A549 (cell line): ENCODE measurements at places on chromosomes 13 and 19.
A peak's percentile ranks its signal among the peaks of the same experiment; 100 is the strongest.

- DNase-seq: no peak
These were observed at the start of gene CBY2 for GRCh38 chr13:45702088-45702487. Gene CBY2 (plus strand): TSS chr13:45702320. CDS start chr13:45702391, 71 bp downstream.

GRCh38 chr13:97896446-97896845 lies 57.0 kb upstream of the IPO5 start:
- DNase-seq: no peak

DNA sequence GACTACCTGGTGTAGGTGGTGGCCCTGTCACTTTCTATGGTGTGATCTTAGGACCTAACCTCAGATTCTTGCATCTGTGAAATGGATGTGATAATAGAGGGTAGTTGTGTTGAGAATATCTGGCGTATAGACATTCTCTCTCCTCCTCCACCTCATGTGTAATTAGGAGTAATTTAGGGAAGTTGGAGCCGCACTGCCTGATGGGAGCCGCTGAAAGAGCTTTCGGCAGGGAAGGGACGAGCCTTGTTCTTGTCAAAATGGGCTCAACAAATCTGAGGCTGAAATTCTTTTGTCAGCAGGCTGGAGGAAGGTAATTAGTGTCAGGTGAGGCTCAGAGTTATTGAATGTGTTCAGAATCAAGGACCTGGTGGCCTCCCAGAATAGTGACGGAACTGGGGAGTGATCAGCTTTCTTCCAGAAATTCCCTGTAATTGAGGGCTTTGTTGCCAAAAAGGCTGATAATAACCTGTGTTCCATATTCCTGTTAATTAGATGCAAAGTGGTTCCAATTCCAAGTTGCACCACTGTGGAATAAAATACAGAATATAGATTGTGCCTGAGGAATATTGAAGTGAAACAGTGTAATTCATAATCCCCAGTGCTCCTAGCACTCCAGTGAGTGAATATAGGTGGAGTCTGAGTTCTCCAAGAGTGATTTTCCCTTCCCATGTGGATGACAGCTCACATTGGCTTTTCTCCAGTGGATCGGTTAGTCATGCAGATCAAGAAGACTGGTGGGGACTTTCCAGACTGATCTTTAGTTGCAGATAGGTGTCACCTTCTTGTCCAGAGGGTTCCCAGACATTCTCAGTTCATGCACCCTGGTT lies 47.5 kb downstream of the SPATA13 start:
- DNase-seq: peak; percentile 46

GRCh38 chr13:63209330-63210017 lies 1793.8 kb upstream of the PCDH20 start:
- DNase-seq: no peak

- no peak for DNase-seq
These were observed 3.9 kb upstream of the RNF6 start for GRCh38 chr13:26225896-26226617.

GRCh38 chr19:49447485-49448431 lies 3.9 kb downstream of the PIH1D1 start:
- DNase-seq: peak; percentile 68

- DNase-seq: peak; percentile 12
These were observed 498.6 kb downstream of the EFNB2 start for GRCh38 chr13:106036870-106037269.
